NCI-H1105 treated with DMSO at 0.1 percent for 48 hours (cell line): ENCODE measurements at places on chromosomes 7 and 10.

GRCh38 chr7:150373049-150373801 lies 4.6 kb downstream of the REPIN1 start:
- DNase-seq = no peak

DNA sequence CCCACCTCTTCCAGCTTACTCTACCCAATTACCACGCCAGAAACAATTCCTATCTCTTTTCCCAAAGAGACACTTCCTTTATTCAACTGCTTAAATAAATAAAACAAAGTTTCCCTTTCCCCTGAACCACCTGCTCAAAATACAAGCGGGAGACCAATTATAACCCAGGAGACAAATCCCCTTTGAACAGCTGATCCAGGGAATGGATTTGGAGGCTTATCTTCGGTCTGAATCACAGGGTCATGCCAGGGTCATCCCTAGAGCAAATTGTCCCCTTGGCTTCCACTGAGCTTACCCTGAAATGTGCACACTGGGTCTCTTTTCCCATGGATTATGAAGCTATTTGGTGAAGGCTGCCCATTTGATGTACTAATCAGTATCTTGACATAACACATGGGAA lies 99.9 kb upstream of the JAZF1 start:
- DNase-seq = peak; percentile 40

- DNase-seq = no peak
These were observed 517.5 kb upstream of the FOXK1 start for GRCh38 chr7:4164556-4164955.

DNA sequence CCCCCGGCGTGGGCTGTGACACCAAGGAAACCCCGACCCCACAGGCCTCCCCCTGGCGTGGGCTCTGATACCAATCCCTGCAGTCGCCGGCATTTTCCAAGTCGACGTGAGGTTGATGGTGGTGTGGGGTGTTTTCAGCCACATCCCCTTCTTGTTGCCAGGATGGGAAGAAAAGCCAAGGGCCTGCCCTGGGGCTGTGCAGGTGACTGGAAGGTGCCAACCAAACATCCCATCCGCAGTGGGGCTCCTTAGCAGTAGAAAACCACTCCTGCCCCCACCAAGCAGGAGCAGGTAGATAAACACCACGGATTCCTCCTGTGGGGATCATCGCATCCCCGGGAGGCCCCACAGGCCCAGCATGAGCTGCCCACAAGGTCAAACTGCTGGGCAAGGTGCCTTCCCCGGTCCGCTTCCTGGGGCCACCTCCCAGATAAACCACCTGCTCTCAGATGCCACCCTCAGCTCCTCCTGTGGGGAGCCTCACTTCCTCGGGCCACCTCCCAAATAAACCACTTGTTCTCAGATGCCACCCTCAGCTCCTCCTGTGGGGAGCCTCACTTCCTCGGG lies 88.5 kb upstream of the DIP2C start:
- DNase-seq = no peak

GRCh38 chr10:88291289-88292184 lies 291.6 kb downstream of the RNLS start:
- no peak for DNase-seq
